NCI-H2227 treated with DMSO at 0.1 percent for 48 hours (cell line): ENCODE measurements at places on chromosomes 16 and 17.

DNA sequence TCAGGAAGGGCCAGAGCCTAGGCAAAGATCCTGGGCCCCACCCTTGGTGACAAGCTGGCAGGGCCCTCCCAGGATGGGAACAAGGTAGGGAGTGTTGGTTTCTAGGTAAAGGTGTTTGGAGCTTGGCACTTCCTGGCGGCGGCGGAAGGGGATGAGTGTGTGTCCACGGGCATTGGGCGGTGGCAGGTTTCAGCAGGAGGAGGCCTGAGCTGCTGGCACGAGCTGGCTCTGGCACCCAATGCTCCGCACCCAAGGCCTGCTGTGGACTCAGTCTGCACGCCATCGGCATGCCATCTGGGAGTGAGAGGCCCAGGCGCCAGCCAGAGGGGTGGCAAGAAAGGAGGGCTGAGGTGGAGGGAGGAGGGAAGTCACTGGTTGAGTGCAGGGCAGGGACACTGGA is 46.9 kb upstream of the TAC4 start:
- DNase-seq, result no peak

DNA sequence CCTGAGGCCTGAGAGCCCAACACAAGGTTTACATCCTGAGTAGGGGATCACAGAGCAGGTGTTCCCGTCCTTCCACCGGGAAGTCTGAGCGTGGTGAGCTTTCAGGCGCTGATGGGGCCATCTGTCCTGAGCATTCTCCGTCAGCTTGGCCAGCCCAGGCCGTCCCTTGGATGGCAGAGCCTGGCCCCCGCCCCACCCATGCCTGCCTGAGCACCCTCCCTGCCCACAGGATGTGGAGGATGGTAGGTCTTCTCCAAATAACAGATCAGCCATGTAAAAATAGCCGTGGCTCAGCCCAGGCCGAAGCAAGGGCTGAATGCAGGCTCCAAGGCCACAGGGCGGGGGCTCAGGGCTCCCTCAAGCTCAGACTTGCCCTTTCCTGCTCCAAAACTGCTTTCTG is 20.2 kb downstream of the SPNS2 start:
- no peak for DNase-seq

DNA sequence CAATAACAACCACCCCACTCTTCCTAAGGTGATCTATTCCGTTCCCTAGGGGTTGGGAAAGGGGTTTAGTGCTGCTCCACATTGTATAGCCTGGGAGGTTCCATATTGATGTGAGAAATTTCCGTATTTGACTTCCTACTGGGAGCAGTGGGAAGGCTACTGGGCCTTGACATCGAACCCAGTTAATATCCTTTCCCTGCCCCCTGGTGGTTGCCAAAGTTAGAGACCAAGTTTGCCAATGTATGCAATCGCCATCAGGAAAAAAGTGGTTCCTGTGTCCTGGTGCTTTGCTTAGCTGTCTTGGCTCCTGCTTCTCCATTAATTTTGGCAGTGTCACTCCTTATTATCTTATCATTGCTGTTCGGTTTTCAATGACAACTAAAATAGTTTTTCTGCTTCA is 914.9 kb downstream of the KCNJ2 start:
- DNase-seq, result no peak

- no peak for DNase-seq
Observed at GRCh38 chr17:5624211-5624610, 39.9 kb upstream of the NLRP1 start.

DNA sequence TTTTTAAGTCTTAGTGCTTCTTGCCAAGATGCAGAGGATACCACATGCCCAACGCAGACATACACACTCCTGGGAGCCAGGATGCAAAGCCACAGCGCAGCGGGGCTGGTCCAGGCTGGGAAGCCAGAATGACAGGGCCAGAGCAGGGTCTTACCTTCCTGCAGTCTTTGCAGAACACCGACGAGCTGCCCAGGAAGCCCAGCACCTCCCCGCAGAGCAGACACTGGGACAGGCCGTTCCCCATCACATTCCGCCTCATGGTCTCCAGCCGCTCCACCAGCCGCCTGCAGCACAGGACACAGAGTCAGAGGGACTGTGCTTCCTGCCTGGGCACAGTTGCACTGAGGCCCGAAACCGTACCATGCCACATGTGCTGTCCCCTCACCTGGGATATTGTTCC is 33.3 kb downstream of the RPH3AL start:
- no peak for DNase-seq
